ENCODE measurements at places on chromosomes 16 and 17.

DNA sequence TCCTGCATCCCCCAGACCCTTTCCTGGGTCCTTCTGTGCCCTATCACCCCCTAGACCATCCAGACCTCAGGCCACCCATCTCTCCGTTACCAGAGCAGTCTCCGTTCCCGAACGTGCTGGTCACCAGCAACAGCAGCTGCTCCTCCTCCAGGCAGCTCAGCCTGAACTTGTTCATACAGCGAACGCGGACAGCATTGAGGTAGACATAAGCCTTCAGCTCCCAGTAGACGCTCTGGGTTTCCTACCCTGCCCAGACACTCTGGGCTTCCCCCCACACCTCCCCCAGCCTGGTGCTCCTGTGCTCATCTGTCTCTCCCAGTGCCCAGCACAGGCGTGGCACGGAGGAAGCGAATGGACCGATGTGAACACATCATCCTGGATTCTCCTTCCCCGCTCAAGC is 41.6 kb upstream of the RNFT1 start:
- H3K4me1 ChIP-seq = no peaks in the 10 kb centered on the region
- no peak overlapping the region for H3K4me3 ChIP-seq
- H3K27ac ChIP-seq = no peak overlapping the region
- DNase-seq = no peak

GRCh38 chr16:77801817-77802216 is 13.5 kb downstream of the VAT1L start:
- no peak for DNase-seq
- H3K36me3 ChIP-seq = no peaks in the 10 kb centered on the region
- no peak overlapping the region for H3K27ac ChIP-seq
- no peaks in the 10 kb centered on the region for H3K27me3 ChIP-seq

DNA sequence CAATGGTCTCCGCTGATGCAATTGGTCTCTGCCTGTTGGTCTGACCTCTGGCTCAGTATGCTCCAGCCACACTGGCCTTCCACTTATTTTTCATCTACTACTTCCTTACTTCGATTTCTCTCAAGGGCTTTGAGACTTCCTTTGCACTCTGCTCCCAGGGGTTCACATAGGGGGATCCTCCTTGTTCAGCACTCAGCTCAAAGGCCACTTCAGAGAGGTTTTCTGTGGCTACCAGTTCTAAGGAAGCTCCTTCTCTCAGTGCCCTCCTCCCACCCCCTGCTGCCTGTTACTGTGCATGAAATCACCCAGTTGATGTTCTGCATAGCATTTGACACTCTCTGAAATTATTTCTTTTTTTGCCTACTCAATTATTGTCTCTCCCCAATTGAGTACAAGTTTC is 476.4 kb downstream of the HS3ST3B1 start:
- H3K4me3 ChIP-seq = no peak overlapping the region
- H3K27me3 ChIP-seq = no peaks in the 10 kb centered on the region
- no peak for DNase-seq
- H3K4me1 ChIP-seq = no peaks in the 10 kb centered on the region
- no peaks in the 10 kb centered on the region for H3K36me3 ChIP-seq

DNA sequence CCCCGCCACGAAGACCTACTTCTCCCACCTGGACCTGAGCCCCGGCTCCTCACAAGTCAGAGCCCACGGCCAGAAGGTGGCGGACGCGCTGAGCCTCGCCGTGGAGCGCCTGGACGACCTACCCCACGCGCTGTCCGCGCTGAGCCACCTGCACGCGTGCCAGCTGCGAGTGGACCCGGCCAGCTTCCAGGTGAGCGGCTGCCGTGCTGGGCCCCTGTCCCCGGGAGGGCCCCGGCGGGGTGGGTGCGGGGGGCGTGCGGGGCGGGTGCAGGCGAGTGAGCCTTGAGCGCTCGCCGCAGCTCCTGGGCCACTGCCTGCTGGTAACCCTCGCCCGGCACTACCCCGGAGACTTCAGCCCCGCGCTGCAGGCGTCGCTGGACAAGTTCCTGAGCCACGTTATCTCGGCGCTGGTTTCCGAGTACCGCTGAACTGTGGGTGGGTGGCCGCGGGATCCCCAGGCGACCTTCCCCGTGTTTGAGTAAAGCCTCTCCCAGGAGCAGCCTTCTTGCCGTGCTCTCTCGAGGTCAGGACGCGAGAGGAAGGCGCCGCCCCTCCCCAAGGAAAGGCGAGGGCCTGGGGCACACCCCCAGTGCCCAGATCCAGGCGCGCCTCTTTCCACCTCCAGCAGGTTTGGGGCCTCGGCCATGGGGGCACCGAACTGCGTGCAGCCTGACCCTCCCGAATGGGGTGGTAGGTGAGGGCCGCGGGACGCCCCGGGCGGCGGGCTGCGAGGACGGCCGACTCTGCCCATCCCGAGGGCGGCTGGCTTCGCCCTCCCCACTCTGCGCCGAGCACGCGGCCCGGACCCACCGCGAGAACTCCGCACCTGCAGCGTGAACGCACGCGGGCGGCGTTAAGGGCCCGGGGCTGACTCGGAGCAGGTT is 664 bp downstream of the HBQ1 start:
- peaks cover 16% of the 10 kb centered on the region for H3K27me3 ChIP-seq
- H3K4me3 ChIP-seq = no peak overlapping the region
- H3K36me3 ChIP-seq = no peaks in the 10 kb centered on the region

DNA sequence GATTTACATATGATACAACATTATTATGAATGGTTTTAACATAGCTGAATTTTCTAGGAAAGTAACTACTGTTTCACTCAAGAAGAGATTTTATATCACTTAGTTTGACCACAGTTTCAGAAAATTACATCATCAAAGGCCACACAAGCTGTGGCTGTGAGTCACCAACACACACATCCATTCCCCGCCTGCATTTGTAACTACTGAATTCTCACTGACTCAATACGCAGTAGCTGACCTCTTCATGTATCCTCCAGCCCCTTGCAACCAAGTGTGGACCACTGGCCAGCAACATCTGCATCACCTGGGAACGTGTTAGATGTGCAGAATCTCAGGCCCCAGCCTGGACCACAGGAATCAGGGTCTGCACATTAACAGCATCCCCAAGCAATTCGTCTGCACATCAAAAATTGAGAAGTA is 197.6 kb downstream of the XYLT1 start:
- H3K36me3 ChIP-seq = no peaks in the 10 kb centered on the region
- no peaks in the 10 kb centered on the region for H3K27me3 ChIP-seq
- H3K4me1 ChIP-seq = no peaks in the 10 kb centered on the region
- DNase-seq = no peak
- no peak overlapping the region for H3K4me3 ChIP-seq

DNA sequence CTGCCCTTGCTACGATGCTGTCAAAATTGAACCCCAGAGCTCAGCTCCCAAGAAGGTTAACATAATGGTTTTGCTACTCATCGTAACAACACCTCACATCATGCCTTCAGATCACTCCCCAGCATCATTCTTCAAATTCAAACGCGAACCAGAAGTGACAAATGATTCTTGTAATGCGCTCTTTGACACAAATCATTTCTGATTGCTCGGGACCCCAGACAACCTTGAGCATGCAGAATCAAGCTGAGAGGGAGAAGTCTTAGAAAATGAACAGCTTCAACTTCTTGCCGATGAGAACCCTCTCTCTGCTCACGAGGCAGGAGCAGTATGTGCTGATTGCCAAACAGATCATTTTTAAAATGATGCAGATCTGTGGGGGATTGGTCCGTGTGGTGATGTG is 241.0 kb upstream of the ASIC2 start:
- DNase-seq = no peak
- no peak overlapping the region for H3K27ac ChIP-seq
- H3K4me3 ChIP-seq = no peak overlapping the region
- H3K36me3 ChIP-seq = no peaks in the 10 kb centered on the region
- H3K4me1 ChIP-seq = no peaks in the 10 kb centered on the region
- H3K27me3 ChIP-seq = no peaks in the 10 kb centered on the region

DNA sequence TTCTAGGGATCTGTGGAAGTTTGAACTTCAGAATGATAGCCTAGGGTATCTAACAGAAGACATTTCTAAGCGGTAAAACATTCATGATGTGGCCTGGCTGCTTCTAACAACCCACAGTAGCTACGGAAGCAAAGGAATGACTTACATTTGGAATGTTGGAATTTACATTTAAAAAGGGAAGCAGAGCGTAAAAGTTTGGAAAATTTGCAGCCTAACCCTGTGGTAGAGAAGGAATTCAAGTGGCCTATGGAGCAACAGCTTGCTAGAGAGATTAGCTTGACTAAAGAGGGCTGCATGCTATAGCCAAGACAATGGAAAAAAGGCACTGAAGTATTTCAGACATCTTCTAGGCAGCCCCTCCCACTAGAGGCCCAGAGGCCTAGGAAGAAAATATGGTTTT is 50.1 kb downstream of the HNF1B start:
- DNase-seq = no peak
- peaks cover 2% of the 10 kb centered on the region for H3K36me3 ChIP-seq
- no peak overlapping the region for H3K4me3 ChIP-seq

- peaks cover 6% of the 10 kb centered on the region for H3K4me1 ChIP-seq
- no peaks in the 10 kb centered on the region for H3K36me3 ChIP-seq
- peak overlapping the region; percentile 99 for H3K27ac ChIP-seq
- H3K27me3 ChIP-seq = no peaks in the 10 kb centered on the region
Observed at GRCh38 chr17:51118330-51119195, 2.1 kb downstream of the SPAG9 start.

DNA sequence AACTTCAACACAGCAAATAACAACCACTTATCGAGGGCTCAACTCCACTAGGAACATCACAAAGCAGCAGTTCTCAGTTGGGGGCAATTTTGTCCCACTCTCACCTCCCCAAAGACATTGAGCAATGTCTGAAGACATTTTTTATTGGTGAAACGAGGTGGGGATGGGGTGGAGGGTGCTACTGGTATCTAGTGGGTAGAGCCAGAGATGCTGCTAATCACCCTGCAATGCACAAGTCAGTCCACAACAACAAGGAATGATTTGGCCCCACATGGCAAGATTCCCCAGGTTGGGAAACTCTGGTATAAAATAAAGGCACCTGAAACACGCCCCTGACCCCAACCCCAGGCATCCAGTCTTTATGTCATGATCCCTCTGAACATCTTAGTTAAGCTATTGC is 33.3 kb downstream of the TLE7 start:
- DNase-seq = no peak
- H3K4me3 ChIP-seq = no peak overlapping the region
- H3K4me1 ChIP-seq = no peaks in the 10 kb centered on the region
- no peak overlapping the region for H3K27ac ChIP-seq
- no peaks in the 10 kb centered on the region for H3K27me3 ChIP-seq
- H3K36me3 ChIP-seq = no peaks in the 10 kb centered on the region

- no peak overlapping the region for H3K4me3 ChIP-seq
- no peaks in the 10 kb centered on the region for H3K36me3 ChIP-seq
- H3K27me3 ChIP-seq = no peaks in the 10 kb centered on the region
- no peak for DNase-seq
- no peak overlapping the region for H3K27ac ChIP-seq
Observed at GRCh38 chr16:68468842-68469241, 20.5 kb upstream of the SMPD3 start.

DNA sequence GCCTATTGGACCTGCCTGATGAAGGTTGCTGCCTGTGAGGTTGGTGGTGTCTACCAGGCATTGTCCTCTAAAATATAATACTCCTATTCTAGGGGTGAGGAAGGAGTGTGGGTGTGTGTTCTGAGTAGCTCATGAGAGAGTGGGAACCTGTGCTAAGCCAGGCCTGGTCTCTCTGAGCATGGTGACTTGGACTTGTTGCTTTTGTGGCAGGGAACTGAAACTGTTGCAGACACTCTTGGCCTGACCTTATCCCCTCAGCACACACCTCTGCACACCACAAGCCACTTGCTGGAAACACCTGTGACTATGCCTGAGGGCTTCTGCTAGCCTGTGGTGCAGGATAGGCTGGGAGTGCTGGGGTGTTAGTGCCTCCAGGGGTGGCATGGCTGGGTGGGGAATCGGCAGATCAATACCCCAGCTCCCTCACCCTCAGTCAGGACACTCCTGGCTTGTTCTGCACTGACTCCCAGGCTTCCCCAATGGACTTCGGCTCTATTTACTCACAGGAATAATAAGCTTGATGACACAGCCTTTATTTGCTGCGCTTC is 29.9 kb downstream of the PLCG2 start:
- H3K27me3 ChIP-seq = no peaks in the 10 kb centered on the region
- H3K4me1 ChIP-seq = peaks cover 6% of the 10 kb centered on the region
- H3K36me3 ChIP-seq = no peaks in the 10 kb centered on the region
- no peak for DNase-seq
- H3K4me3 ChIP-seq = no peak overlapping the region
- H3K27ac ChIP-seq = no peak overlapping the region

GRCh38 chr17:7336240-7337175 is at the start of gene ACAP1:
Gene ACAP1 (plus strand): TSS chr17:7336529. CDS start chr17:7336735, 206 bp downstream.
- H3K4me1 ChIP-seq = no peaks in the 10 kb centered on the region
- H3K27ac ChIP-seq = no peak within 1 kb of the TSS
- no peaks in the 10 kb centered on the region for H3K36me3 ChIP-seq
- no peaks in the 10 kb centered on the region for H3K27me3 ChIP-seq

GRCh38 chr16:11669380-11670146 is 1.3 kb downstream of the SNN start:
- peak; percentile 83 for DNase-seq
- H3K27me3 ChIP-seq = no peaks in the 10 kb centered on the region
- no peaks in the 10 kb centered on the region for H3K36me3 ChIP-seq
- H3K4me3 ChIP-seq = peak overlapping the region; percentile 59
- peak overlapping the region; percentile 71 for H3K27ac ChIP-seq
- no peaks in the 10 kb centered on the region for H3K4me1 ChIP-seq

GRCh38 chr17:1126801-1127550 is 52.8 kb downstream of the ABR start:
- H3K4me1 ChIP-seq = no peaks in the 10 kb centered on the region
- no peaks in the 10 kb centered on the region for H3K36me3 ChIP-seq
- no peaks in the 10 kb centered on the region for H3K27me3 ChIP-seq
- DNase-seq = no peak

DNA sequence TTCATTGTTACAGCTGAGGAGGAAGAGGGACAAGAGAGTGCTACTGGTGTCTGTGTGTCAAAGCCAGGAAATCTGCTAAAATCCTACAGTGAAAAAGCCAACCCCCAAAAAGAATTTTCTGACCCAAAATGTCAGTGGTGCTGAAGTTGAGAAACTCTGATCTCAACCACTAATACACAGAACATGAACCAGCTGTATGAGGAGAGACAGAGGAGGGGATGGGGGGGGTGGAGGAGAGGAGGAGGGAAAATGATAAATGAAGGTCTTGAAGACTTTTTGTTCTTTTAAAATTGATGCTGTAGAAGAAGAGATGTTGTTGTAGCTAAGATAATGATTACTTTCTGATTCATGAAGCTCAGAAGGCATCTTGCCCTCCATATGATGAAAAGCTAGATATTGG is 27.4 kb upstream of the CDRT4 start:
- H3K27me3 ChIP-seq = no peaks in the 10 kb centered on the region
- H3K27ac ChIP-seq = no peak overlapping the region
- H3K36me3 ChIP-seq = no peaks in the 10 kb centered on the region
- H3K4me1 ChIP-seq = no peaks in the 10 kb centered on the region

DNA sequence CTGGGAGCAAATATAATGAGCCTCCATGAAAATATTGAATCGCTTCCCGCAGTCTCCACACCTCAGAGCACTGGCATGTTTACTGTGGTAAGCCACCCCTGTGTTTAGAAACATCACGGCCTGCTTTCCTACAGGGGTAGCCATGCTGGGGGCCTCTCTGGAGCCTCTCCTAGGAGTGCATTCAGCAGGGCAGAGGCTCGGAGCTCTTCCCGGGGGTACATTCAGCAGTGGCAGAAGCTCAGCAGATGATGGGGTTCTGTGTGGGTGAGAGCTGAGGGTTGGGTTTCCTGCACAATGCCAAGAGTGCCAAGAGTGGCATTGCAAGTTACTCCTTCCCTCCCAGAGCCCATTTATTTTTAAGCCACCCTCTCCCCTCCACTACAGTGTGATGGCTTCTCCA is 386.6 kb downstream of the SEC14L1 start:
- H3K4me1 ChIP-seq = no peaks in the 10 kb centered on the region
- H3K27me3 ChIP-seq = no peaks in the 10 kb centered on the region

- no peak overlapping the region for H3K4me3 ChIP-seq
- no peaks in the 10 kb centered on the region for H3K4me1 ChIP-seq
- no peaks in the 10 kb centered on the region for H3K36me3 ChIP-seq
- H3K27ac ChIP-seq = no peak overlapping the region
Observed at GRCh38 chr16:83453977-83454376, 353.8 kb upstream of the HSBP1 start.

Measured in kidney (tissue), 22 donors.